ENCODE measurements at places on chromosomes 5 and 9. TPM values are rescaled to one million over a fixed set of nuclear protein-coding genes. Genes with fewer than 3 reads are reported as not detected.

Gene KCNMB1
- total RNA-seq: not detected

Gene TXNDC8
- not detected for total RNA-seq

Gene TLR4
- 21.0 TPM for total RNA-seq

Gene NTNG2
- total RNA-seq: 2.1 TPM

Gene OTP
- total RNA-seq: not detected

Gene SPINK13
- total RNA-seq: 6.4 TPM

Gene PCDHA6
- 0.64 TPM for total RNA-seq

Gene EMB
- 1.0 TPM for total RNA-seq

Gene PTGER4
- total RNA-seq: 39.9 TPM

Gene LRRC14B
- total RNA-seq: not detected

Gene PCDHGB5
- 32.0 TPM for total RNA-seq

Gene CFAP90
- total RNA-seq: 0.37 TPM

Gene PCDH12
- 2.5 TPM for total RNA-seq

Gene PTGES
- total RNA-seq: 7.4 TPM

Gene SLC25A2
- not detected for total RNA-seq

Gene MRPL41
- 55.8 TPM for total RNA-seq

Gene FOXD4
- 0.12 TPM for total RNA-seq

Gene FBXO4
- 9.9 TPM for total RNA-seq

Gene FOXD4L4
- not detected for total RNA-seq

Gene PCDHAC2
- total RNA-seq: 0.12 TPM

Gene LCN1
- total RNA-seq: not detected

Gene WASHC1
- total RNA-seq: 2.7 TPM

Gene TAS2R1
- not detected for total RNA-seq

Gene INSL4
- total RNA-seq: not detected

Gene IFNE
- total RNA-seq: 0.56 TPM

Gene NME5
- 2.6 TPM for total RNA-seq

Gene GPX3
- total RNA-seq: 82.4 TPM

Gene OR1Q1
- total RNA-seq: not detected

Gene SLC46A2
- not detected for total RNA-seq

Gene PCDHGA3
- 5.1 TPM for total RNA-seq

Gene ACSL6
- total RNA-seq: not detected

Gene RAI14
- 24.1 TPM for total RNA-seq

Gene KIF24
- total RNA-seq: 0.78 TPM

Gene ZNF879
- 1.4 TPM for total RNA-seq

Gene GLRA1
- not detected for total RNA-seq

Gene ADAMTS13
- total RNA-seq: 3.4 TPM

Gene IL9
- not detected for total RNA-seq

Gene RLN2
- not detected for total RNA-seq

Gene CRHBP
- total RNA-seq: 0.69 TPM

Gene KLF9
- 65.2 TPM for total RNA-seq

Gene ZNG1E
- 16.3 TPM for total RNA-seq

Gene NR5A1
- not detected for total RNA-seq

Gene TSTD2
- total RNA-seq: 8.7 TPM

Gene ADAMTS12
- 20.8 TPM for total RNA-seq

Gene FGFR4
- total RNA-seq: 17.4 TPM

Gene FST
- 10.0 TPM for total RNA-seq

Gene GZMA
- total RNA-seq: not detected

Gene ADRB2
- not detected for total RNA-seq

Gene CER1
- total RNA-seq: not detected

Gene ANKRD20A1
- not detected for total RNA-seq

Gene HK3
- total RNA-seq: not detected

Gene JAK2
- total RNA-seq: 7.9 TPM

Gene OR1J4
- total RNA-seq: not detected

Gene BTNL8
- not detected for total RNA-seq

Gene VLDLR
- 4.2 TPM for total RNA-seq

Gene PCDHA5
- not detected for total RNA-seq
